Left ventricle myocardium inferior (tissue), 1 donor: ENCODE measurements at places on chromosomes 6 and 20. TPM values are rescaled to one million over a fixed set of nuclear protein-coding genes. Genes with fewer than 3 reads are reported as not detected.
A peak's percentile ranks its signal among the peaks of the same experiment; 100 is the strongest.

Gene PTGIS
- total RNA-seq, result 26.3 TPM

Gene WFDC9
- total RNA-seq, result not detected

Gene SLC22A1
- 0.27 TPM for total RNA-seq

Gene NNAT
- total RNA-seq, result 0.33 TPM

Gene TPD52L2
- total RNA-seq, result 72.0 TPM

Gene LIME1
- total RNA-seq, result 3.4 TPM

- DNase-seq, result no peak
These were observed 11.5 kb downstream of the PMEPA1 start for GRCh38 chr20:57698116-57698866.

- DNase-seq, result no peak
These were observed 50.7 kb downstream of the BMP2 start for GRCh38 chr20:6818033-6818808.

DNA sequence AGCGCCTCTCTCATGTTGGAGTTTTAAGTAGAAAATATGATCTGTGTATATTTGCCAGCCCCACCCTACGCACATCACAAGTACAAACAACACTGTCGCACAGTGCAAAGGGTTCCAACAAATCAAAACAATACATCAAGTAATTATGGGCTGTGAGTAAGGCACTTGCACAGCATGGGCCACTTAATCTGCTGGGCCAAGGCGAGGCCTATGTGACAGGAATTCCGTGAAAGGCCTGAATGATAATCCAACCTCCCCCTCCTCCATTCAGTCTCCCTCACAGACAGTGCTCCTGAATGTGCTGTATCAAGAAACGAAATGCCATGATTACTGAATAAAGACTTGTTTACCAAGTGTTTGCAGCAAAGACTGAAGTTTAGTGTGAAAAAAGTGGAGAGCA lies 130.1 kb upstream of the SLC2A12 start:
- DNase-seq, result no peak

DNA sequence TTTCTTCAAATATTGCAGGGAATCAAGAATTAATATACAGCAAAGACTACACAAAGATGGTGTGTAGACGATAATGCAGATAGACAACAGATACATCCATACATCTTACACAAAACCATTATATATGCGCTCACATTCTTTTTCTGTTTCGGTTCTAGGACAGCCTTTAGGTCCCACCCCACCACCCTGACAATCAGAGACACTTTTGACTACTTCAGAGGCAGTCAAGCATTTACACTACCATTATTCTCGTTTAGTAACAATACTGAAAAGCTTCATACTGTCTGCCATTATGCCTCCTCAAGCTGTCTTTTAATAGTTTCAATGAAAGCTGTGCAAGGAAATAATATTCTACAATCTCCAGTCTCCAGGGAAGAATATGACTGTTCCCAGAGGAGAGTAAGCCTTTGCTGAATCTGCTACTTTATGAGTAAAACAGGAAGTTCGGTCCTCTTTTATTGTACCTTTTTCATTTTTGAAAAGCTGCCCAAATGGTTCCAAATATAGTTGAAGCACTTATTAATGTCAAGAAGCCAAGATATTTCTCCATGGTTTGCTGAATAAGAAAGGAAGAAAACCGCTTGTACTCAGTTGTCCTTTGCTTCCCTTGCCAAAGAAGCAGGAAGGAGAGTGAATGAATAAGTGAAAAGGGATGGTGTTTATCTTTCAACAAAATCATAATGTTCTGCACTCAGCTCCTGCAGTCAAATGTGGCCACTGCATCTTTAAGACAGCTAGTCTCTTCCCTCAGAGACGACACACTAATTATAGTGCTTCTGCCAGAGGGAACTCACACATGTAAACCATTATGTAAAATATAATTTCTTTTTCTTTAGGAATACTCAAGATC lies 468.3 kb downstream of the CDC5L start:
- no peak for DNase-seq

GRCh38 chr6:42131531-42131930 lies 10.9 kb downstream of the C6orf132 start:
- DNase-seq, result no peak

DNA sequence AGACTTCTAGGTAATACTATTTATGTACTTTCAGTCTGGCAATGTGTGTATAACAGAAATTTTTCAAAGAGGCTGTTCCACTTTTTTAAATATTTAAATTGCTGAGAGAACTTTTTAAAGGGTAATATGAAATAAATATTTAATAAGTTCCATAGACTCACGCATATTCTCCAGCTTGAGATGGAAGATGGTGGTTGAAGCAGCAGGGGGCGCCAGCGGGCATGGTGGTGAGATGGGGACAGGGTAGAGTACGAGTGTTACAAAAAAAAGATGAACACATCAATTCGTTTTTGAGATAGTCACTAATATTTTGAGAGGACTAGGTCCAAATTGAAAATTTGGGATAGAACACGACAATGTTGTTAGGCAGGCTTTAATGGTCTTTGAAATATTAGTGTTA lies 68.4 kb downstream of the RSPO3 start:
- DNase-seq, result peak; percentile 78

DNA sequence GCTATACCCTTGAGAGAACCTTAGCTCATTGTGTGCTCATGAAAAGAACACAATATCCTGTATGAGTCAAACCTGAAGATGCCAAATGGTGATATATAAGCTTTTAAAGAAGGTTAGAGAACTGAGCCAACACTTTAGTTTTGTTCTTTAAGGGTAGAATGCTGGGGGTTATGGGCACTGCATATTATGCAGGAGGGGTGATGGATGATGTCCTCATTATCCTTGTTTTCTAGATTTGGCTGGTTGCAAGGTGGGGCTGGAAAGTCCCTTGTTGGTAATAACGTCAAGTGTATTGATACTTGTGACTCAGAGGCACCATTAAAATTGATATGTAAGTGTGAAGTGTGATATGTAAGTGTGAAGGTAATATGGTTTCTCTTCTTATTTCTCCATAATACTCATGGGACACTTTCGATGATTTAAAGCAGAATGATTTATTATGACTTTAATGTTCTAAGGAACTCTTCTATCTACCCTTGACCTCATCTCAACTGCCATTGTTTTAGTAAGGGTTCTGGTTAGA lies 113.7 kb upstream of the DTNBP1 start:
- no peak for DNase-seq

DNA sequence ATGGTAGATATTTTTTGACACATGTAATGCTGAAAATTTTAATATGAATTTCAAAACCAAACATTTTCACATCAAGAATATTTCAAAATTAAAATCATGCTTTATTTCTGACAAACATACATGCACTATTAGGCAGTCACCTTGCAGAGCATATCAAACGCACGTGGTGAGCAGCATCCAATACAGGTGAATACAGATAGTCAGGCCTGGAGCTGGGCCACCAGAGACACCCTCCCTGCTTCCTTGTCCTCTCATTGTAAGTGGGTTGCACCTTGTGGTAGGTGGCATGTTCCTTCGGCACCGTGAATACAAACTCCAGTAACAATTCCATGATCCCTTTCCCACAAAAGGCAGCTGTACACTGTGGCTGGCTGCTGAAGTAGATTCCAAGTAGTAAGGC lies 8.9 kb downstream of the REV3L start:
- DNase-seq, result no peak

DNA sequence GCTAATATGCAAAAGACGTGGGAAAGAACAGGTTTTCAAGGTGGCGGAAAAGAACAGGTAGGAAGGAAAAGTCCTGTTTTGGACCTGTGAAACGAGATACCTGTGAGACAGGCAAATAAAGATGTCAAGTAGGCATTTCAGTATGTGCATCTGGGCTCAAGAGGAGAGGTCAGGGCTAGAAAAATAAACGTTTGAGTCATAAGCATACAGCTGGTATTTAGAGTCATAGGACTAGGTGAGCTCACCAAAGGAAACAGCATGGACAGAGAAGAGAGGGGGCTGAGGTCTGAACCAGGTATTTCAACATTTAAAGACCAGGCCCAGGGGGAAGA lies 14.9 kb downstream of the MTFR2 start:
- DNase-seq, result no peak

DNA sequence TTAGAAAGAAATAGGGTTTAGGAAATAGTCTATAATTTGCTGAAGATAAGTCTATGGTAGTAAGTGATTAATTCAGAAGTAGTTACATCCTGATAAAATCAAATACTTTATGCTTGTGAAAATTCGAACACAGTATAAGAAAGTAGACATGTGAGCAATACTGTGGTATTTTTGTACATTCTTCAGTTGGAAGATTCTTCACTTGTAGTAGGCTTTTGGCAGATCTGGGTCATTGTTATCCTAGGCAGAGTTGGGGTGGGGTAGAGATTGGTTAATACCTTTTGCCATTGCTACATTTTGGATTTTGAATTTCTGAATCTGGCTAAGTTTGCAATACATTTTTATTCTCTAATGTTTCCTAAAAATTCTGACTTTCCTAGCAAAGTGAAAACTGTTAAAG lies 197.5 kb downstream of the BCKDHB start:
- no peak for DNase-seq

- no peak for DNase-seq
These were observed 196.8 kb upstream of the STXBP5 start for GRCh38 chr6:147007441-147007840.

DNA sequence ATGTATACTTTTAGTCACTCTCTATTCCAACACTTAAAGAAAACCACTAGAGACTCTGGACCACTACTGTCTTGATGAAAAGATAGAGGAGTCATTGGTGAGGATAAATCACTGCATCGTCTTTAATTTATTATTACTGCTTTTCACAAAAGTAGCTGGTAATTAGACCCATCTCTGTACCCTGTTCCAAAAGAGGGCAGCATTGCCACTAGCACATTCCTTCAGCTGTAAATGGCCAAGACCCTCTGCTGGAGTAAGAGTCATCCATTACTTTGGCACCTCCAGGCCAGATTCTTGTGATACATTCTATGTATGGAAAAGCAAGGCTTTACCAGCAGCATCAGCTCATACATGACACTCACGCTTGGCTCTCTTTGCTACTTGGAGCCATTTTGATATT lies 49.5 kb upstream of the PREP start:
- DNase-seq, result no peak

DNA sequence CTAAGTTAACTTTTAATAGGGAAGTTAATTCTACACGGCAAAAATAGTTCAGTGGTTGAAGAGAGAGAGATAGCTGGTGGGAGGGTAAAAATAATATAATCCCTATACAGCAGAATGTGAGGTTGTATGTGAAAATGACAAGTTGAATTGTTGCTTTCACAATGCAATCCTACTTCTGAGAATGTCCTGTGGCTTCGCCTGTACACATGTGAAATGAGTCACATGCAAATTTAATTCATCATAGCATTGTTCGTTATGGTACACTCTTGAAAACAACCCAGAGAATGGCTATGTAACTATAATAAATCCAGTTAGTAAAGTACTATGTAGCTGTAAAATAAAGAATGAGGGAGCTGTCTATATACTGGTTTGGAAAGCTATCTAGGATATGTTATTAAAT lies 46.0 kb upstream of the HINT3 start:
- DNase-seq, result no peak
